ENCODE measurements at places on chromosomes 7 and 10.

DNA sequence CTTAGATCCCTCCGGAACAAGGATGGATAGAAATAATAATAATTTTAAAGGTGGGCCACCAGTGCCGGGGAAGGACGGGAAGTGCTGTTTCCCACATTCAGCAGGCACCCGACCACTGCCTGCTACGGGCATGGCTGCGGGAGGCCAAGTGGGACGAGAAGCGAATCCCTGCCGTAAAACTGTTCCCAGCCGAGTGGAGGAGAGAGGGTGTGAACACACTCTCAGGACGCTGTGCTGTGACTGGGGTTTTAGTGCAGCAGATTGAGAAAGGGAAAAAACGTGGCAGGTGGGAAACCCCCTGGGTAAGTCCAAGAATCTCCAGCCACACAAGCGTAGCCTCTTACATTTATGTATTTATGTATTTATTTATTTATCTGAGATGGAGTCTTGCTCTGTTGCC is 158.8 kb downstream of the DNAJB6 start:
- peak; percentile 18 for DNase-seq

GRCh38 chr10:5376450-5376849 is 11.7 kb downstream of the UCN3 start:
- no peak for DNase-seq

- no peak for DNase-seq
These were observed 3.4 kb downstream of the TWIST1 start for GRCh38 chr7:19113855-19114550.

- DNase-seq: no peak
These were observed 619.1 kb upstream of the ANKRD30A start for GRCh38 chr10:36506261-36506660.

DNA sequence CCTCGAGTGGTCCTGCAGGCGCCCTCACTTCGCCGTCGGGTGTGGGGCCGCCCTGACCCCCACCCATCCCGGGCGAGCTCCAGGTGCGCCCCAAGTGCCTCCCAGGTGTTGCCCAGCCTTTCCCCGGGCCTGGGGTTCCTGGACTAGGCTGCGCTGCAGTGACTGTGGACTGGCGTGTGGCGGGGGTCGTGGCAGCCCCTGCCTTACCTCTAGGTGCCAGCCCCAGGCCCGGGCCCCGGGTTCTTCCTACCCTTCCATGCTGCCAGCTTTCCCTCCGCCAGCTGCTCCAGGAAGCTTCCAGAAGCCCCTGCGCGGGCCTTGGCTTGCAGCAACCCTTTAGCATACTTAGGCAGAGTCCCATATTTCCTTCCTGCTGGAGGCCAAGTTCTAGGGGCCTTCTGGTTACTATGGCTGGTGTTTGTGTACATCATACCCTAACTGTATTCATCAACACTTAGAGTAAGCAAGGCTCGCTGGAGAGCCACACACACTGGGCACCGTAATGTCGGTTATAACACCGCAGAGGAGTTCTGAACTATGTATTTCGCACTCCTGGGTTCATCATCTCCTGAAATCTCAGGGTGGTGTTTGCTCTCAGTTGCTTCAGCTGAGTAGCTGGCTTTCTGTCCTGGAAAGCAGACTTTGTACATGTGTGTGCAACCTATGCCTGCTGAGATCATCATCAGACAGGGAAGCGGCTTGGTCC is 471 bp downstream of the MGMT start:
- DNase-seq: peak; percentile 14

- no peak for DNase-seq
These were observed 207.0 kb downstream of the ANK3 start for GRCh38 chr10:60182691-60183090.

- no peak for DNase-seq
These were observed 46.4 kb downstream of the ANK3 start for GRCh38 chr10:60343254-60343653.

GRCh38 chr7:155222573-155222972 is 75.1 kb upstream of the INSIG1 start:
- DNase-seq: no peak

GRCh38 chr7:157622408-157623205 is 285.8 kb downstream of the DNAJB6 start:
- no peak for DNase-seq

DNA sequence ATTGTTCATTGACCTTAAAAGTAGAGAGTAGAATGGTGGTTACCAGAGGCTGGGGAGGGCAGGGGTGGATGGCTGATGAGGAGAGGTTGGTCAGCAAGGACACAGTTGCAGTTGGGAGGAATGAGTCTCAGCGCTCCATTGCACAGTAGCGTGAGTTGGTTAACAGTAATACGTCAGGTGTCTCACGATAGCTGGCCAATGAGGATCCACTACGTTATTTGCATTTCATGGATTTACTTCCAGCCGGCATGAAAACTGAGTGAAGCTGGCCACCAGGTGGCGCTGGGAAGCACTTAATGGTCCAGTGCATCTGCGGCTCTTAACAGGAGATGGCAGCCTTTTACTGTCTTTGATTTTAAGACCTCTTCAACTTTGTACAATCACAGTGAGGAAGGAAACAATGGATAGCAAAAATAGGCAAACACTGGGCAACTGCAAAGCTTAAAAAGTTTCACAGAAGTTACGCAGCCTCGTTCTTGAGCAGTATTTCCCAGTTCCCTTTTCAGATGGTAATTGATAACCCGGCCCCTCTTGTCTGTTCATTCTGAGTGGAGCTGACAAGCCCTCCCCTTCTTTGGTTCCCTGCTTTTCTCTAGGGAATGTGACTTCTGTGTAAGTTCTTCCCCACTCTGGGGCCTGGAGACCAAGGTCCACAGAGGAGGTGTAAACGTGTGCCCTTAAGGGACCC is 23.7 kb downstream of the AKR1E2 start:
- peak; percentile 89 for DNase-seq

DNA sequence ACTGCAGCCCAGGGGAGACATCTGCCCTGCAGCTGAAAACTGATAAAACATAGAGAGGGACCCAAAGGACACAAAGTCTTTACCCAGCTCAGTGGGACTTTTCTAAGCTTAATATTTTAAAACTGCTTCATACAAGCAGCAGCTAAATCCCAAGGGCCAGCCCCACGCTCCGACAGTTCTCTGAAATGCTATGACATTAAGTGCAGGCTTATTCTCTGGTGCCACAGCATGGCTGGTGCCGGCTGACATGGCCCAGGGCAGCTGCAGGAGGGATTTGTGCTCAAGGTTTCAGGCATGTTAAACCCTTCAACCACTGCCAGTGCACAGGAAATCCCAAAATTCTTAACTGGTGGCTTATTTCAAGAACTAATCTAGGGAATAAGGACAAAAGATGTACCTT is 170.9 kb downstream of the PARD3 start:
- DNase-seq: no peak

- no peak for DNase-seq
These were observed 382.3 kb downstream of the DNAJB6 start for GRCh38 chr7:157719008-157719682.

Measured in stimulated activated CD4-positive, alpha-beta T cell treated with anti-CD3 and anti-CD28 coated beads, Interleukin-2, amount 100 ng/mL, for 24 hours (primary cell).